ENCODE measurements at places on chromosomes 12 and 14.

GRCh38 chr12:119179335-119180021 is 747 bp downstream of the HSPB8 start:
- DNase-seq: no peak

DNA sequence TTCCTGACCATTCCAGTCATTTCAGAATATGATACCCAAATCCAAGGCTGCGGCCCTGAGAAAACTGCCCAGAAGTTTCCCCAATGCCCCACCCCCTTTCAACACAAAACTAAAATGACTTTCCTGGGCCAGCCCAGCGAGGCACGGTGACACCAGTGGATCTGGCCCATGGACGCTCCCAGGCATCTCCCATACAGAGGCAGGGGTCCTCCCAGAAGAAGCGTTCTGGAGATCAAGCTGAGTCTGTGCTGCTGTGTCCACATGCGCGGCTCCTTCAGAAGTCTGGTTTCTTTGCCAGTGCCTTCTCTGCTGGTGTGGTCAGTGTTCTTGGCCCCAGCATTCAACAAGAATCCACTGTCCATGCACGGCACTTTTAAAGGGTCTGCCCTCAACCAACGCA is 228.2 kb upstream of the SFSWAP start:
- DNase-seq: no peak

DNA sequence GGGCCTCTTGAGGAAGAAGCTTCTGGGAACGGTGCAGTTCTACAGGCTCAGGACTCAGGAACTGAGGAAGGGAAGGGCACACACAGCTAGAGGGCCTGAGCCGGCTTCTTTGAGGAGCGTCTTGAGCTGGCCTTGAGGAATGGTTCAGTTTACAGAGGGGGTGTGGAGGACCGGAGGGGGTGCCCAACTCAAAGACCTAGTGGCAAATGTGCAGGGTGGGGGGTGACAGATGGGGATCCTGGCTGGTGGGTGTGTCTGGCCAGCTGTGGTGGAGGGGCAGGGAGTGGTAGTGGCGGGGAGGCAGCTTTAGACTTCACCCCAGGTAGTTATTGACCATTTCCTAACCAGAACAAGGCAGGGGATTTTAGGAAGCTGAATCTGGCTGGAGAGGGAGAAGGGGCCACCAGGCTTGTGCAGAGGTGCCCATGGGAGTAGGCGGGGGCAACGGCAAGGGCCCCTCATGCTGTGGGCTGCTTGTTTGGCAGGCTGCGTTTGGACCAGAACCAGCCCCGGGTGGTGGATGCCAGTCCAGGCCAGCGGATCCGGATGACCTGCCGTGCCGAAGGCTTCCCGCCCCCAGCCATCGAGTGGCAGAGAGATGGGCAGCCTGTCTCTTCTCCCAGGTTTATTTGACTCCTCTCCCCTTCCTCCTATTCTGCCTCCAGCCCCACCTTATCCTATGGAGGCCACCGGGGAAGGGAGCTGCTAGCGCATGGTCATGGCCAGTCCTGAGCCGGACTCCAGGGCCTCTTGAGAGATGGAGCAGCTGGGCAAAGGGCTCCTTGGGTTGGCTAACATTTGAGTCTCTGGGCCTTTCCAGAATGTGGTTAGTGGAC is 27.8 kb downstream of the PAPLN start:
- DNase-seq: no peak

DNA sequence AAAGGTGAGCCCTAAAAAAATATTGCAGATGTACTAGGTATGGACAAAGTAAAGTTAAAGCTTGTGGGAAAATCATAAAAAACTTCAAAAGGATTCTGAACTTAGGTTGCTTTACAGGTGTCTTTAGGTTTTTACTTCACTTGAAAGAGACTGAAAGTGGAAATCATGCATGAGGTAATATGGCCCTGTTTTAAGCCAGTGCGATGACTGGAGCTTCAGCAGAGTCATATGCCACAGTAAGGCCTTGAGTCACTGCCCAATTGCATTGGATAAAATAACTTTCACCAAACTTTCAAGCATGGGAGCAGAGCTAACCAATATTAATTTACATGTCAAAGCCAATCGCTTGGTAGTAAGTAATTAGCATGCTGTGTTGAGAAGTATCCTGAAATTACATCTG is 63.9 kb upstream of the TMEM260 start:
- no peak for DNase-seq

- DNase-seq: no peak
These were observed at the start of gene SDS for GRCh38 chr12:113403435-113404415. TSS of gene SDS (minus strand) at chr12:113403887. CDS start at chr12:113399708, 4,179 bp downstream.

GRCh38 chr12:91007531-91008290 is 2.9 kb upstream of the EPYC start:
- DNase-seq: no peak

DNA sequence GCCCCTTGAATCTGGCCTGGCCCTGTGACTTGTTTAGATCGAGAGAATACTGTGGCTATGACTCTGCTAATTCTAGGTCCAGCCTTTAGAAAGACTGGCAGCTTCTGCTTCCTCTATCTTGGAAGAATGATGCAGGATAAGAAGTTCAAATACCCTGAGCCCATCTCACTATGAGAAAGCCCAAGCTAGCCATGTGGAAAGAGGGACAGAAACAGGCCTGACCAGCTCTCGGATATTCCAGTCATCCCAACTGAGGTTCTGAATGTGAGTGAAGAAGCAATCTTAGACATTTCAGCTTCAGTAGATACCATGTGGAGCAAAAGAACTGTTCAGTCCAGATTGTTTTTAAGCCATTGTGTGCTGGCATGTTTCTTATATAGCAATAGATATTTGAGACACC is 17.3 kb upstream of the KRR1 start:
- no peak for DNase-seq

DNA sequence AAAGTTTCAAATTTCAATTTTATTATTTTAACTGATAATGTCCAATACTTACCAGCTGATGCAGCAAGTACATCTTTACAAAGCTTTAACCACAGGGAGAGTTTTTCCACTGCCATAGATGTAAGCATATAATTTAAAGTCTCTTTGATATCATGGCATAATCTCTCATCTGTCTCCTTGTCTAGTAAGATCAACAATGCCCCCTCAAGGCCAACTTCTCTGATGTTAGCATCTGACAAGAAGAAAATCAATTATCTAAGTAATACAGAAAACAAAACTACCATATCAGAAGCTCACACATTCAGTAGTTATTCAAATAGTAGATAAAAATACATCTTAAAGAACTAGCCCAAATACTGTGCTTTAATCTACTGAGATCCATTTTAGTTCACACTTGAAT is 94.2 kb downstream of the HEATR5A start:
- DNase-seq: no peak

GRCh38 chr12:57467212-57467874 is 7.8 kb downstream of the GLI1 start:
- DNase-seq: no peak

- no peak for DNase-seq
These were observed 56.3 kb downstream of the KCNH5 start for GRCh38 chr14:62988967-62989366.

DNA sequence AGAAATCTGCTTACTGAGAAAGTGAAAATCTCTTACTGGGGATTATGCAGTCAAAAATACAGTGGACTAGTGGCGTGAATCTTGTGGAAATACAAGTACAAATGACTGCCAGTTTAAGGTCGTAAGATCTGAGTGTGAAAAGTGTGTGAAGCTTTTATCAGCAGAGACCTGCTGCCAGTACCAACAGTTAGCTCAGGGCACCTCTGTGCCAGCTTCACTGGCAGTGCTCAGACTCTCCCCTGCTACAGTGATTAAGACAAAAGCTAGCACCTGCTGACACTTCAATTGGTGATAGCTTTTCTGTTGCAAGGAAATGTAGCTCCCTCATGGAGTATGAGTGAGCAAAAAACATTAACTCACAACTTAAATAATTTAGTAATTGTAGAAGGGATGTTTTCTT is 185.1 kb downstream of the ANO6 start:
- no peak for DNase-seq

GRCh38 chr14:32010604-32011125 is 66.4 kb upstream of the ARHGAP5 start:
- DNase-seq: no peak

- no peak for DNase-seq
These were observed 485.7 kb downstream of the ZFP36L1 start for GRCh38 chr14:68306934-68307789.

- no peak for DNase-seq
These were observed 2.8 kb downstream of the ETFBKMT start for GRCh38 chr12:31662176-31662849.

DNA sequence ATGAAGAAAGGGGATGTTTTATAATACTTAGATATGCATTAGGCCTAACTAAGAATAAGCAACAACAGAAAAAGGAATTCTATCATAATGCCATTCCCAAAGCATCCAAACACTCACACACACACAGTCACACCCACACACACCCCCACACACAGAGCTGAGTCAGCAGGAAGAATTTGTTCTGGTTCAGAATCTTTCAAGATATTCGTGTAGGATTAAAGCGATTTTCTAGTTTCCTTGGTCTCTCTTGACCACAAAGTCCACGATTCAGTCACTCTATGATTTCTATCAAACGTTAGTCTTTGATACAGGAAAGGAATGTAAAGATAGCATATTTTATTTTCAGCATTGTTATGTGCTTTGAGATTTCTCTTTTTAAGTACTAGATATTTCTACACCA is 382.6 kb upstream of the DCN start:
- peak; percentile 24 for DNase-seq

DNA sequence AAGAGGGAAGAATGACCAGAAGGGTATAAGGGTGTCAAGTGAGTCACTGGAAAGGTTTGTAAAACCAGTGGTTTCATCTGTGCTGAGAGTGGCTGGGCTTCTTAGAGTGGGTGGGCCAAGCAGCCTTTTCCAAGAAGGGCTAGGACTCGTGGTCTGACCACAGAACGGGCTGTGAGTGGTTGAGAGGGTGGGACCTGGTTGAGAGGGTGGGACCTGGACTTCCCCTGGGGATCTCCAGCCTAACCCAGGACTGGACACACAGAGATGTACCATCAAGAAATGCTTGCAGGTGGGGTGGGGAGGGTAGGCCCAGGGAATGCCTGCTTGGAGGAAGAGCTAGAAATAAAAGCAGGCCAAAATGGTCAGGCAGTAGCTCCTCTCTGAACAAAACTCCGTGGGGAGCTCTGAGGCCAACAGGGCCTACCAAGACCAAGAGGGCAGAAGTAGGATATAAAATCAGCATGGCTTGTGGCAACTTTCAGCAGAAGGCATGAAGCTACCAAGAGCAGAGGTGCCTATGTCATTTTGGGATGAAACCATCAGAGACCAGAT is 140.5 kb downstream of the FOXN3 start:
- DNase-seq: peak; percentile 19

DNA sequence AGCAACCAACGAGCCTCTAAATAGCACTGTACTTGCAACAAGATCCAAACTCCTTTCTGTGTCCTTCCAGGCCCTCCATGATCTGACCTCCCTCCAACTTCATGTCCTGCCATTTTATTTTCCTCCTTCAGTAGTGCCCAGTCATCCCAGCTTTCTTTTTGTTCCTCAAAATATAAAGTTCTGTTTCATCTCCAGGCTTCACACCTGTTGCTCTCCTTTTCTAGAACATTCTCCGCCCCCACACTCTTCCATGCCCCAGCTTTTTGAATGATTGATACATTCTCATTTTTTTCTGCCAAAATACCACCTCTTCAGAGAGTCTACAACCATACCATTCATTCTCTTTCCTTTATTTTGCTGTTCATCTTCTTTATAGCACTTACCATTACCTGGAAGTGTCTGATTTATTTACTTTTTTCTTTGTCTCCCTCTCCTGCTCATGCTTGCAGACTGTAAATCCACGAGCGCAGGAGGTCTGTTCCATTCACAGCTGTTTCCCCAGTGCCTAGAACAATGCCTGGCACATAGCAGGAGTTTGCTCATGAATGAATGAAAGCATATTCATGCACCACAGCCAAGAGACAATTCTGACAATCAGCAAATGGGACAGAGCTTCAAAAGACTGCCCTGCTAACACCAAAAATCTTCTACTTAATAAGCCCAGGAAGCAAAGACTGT is 296.4 kb downstream of the RPAP3 start:
- no peak for DNase-seq

- DNase-seq: no peak
These were observed 177.6 kb downstream of the TMEM132C start for GRCh38 chr12:128444598-128444997.

DNA sequence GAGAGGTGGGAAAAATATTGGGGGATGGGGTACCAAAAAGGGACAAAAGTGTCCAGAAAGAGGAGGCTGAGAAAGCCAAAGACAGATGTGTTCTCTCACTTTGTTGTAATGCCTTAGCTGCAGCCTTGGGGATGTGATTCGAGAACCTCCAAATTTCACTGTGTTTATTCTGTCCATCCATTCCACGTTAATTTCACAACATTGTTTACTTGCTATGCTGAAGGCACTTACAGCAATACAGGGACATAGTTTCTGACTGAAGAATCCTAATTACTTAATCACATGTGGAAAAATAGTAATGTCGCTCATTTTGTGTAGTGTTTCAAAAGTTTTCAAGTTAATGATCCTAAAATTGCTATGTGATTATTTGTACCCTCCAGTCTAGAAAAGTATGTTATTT is 146.2 kb upstream of the SLC38A2 start:
- no peak for DNase-seq

GRCh38 chr12:125734137-125734536 is 668.9 kb downstream of the AACS start:
- DNase-seq: no peak

DNA sequence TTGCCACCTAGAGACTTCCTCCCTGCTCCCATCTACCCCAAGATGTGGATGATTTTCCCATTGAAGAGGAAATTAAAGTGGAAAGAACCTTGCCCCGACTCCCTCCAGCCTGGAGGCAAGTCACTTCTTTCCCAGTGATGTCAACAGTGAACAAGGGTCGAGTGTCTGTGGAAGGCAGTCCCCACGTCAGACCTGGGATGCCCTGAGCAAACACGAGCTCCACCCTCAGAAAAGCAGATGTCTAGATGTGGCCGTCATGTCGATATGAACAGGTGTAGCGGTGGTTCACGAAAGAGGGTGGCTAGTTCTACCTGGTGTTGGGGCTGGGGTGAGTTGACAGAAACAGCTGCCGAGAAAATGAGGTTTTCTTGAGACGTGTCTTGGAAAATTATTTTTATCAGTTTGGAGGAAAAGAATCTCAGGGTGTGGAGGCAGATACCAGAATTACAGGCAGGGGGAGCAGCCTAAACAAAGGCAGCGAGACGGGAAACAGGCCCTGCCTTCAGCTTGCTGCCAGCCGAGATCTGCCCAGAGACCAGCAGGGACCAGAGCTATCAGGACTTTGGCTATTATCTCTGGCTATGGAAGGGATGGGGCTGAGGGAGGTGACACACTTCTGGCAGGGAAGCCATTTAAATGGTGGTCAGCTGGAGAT is 25.9 kb downstream of the SYNDIG1L start:
- no peak for DNase-seq

GRCh38 chr12:51591016-51591901 is at the start of gene SCN8A:
TSS of gene SCN8A (plus strand) at chr12:51591233. CDS start at chr12:51662818, 71,585 bp downstream.
- DNase-seq: peak; percentile 54

DNA sequence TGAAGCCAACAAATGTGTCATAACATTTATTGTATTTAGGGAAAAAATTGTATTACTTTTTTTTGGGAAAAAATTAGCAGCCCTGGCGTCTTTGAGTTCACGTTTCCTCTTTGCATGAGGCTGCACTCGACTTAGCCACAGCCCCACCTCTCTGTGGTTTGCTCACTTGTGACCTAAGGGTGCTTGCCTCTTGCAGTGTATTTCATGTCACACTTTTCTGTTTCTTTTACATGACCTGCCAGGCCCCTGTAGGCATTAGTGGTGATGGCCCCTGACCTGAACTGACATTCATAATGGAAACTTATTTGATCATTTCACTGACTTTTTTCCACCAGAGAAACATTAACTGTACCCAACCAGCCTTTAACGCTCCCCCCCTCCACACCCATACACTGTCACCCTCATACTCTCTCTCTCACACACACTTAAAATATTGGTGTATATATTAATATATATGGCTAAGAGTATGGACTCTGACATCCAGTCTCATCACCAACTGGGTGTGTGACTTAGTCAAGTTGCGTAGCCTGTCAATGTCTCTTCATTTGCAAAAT is 122.9 kb downstream of the PRKCH start:
- DNase-seq: peak; percentile 39

Measured in stimulated activated CD4-positive, alpha-beta T cell treated with anti-CD3 and anti-CD28 coated beads, Interleukin-12 subunit alpha, Interleukin-12 subunit beta, amount 100 ng/mL, for 4 hours (primary cell).